ENCODE measurements at places on chromosomes 3 and 15.
A peak's percentile ranks its signal among the peaks of the same experiment; 100 is the strongest.

DNA sequence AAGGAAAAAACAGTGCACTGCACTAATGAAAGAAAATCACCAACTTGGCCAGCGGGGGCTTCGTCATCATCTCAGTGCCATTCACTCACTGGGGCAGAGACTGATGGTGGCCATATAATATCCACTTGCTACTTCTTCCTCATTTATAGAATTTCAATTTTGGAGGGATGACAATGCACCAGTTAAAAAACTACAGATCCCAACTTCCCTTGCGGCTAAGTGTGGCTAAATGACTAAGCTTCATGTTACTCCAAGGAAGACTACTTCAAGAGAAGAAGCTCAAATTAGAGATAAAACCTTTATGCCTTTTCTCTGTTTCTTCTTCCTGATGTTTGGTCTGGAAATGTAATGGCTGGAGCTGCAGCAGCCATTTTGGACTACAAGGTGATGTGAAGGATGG, 38.8 kb downstream of the NGLY1 start:
- DNase-seq, result no peak

DNA sequence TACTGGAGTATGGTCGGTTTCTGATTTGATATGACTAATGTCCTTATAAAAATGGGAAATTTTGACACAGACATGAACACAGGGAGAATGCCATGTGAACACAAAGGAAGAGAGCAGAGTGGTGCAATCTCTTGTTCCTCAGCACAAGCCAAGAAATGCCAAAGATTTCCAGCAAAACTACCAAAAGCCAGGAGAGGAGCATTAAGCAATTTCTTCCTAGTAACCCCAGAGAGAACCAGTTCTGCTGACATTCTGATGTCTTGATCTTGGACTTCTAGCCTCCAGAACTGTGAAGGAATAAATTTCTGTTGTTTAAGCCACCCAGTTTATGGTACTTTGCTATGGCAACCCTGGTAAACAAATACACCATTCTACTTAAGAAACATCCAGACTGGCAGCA, 227.8 kb upstream of the MRPL3 start:
- DNase-seq, result peak; percentile 62

DNA sequence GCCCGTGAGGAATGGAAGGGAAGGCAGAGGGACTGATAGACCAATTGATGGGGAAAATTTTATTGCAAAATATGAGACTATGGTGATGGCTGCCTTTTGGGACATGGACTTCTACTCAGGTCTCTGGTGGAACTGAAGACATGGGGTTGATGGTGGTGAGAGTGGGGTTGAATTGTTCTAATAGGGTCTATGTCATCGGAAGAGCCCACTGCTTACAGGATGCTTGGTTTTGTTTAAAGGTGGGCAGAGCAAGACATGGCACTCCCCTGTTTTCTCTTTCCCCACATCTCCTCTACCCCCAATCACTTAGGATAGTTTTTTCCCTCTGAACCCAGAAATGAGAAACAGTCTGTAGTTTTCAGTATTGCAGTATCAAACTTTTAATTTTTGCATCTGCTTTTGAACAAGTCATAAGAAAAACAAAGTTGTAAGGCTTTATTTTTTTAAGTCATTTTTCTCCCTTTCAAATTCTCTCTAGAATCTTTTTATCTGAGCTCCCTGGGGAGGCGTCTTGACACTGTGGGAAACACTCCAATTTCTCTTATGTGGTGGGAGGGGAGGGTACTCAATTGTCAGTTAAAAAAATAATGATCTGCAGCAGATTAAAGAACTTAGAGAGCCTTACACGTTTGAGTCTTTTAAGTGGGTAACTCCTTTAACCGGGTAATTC, 276.2 kb upstream of the TBC1D5 start:
- DNase-seq, result peak; percentile 22

- no peak for DNase-seq
Measured at GRCh38 chr15:65373163-65373651, 4.6 kb downstream of the IGDCC3 start.

DNA sequence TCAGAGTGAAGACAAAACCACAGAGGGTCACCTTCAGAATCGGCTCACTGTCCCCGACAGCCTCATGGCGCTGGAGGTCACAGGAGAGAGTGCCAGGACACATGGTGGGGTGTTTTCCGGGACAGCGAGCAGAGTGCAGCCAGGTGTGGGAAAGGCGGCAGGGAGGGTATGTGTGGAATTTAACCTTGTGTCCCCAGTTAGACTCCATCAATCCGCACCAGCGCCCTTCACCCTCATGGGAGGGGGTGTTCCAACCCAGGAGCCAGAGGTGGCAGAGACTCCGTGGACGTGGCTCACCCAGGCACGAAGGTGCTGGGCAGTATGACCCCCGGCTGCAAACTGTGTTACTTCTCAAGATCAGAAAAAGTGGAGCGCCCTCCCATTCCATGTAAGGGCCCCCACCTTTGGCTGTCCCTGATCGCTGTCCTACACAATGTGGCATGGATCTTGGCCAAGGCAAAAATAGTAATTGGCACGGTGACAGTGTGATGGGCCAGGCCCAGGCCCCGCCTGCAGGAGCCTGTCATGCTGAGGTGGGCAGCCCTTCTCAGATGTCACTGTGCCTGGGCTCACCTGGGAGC, 190.3 kb downstream of the XXYLT1 start:
- DNase-seq, result no peak

DNA sequence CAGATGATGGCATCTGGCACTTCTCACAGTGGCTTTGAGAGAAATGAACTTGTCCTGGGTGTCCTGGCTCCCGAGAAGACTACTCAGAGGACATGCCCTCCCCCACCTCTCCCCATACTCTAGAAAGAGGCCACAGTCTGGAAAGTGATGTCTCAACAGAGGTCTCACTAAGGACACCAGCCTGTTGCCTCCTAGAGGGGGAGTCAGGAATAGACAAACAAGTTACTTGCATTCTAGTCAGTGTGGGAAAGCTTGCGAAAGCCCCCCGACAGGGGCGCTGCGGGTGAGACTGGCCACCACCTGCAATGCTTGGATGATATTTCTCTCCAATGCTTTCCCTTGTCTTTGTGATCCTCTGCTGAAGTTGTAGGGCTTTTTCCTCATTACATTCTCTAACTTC, 17.2 kb downstream of the B4GALT4 start:
- DNase-seq, result no peak

DNA sequence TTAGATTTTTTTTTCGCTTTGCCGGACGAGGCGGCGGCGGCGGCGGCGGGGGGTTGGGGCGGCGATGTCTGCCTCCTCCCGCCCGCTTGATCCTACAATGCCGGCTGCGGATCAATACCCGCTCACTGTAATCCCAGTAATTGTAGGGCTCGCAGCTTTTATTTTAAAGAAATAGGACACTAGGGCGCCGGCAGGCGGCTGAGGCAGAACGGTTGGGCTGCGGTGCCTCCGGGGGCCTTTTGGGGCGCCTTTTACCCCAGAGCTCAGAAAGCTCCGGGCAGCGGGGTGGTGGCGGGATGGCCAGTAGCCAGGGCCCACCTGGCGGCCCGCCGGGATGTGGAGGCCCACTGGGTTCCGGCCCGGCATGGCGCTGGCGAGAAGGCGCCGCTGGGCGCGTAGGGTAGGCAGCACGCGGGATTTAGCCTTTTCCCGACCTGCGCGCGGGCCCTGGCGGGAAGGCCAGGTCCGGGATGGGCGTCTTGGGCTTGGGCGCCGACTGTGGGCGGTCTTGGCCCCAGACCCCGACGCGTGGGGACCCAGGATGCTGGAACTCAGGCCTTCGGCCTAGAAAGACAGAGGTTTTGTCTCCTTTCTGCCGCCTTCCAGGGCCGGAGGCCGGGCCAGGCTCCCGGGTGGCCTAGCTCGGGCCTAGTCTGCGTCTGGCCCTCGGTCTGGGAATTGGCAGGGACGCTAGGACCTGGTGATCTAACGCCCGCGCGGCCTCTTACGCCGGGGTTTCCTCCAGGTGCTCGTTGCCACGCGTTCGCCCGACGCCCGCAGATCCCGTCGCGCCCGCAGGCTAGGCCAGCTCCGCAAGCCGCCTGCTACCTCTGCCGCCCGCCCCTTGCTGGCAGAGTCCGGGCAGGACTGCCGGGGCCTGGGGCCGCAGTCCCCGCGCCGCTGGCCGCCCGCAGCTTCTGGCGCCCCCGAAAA, 15.5 kb upstream of the ONECUT1 start:
- DNase-seq, result no peak

- no peak for DNase-seq
Measured at GRCh38 chr15:55694652-55695150, 48.3 kb downstream of the PRTG start.

DNA sequence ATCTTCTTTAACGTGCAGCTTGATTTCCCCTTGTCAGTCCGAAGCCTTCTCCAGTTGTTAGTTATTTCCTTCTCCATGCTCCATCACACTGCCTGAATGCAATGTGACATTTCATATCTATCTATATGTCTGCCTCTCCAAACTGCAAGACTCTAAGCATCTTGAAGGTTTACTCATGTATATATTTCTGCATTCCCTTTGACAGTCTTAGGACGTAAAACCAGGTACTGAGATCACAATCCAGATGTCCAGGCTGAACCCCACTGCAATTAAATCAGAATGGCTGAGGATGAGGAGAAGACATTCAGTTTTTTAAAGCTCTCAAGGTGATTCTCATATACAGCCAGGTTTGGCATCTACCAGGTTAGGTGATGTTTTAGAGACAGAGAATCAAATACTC, 6.1 kb upstream of the SATB1 start:
- no peak for DNase-seq

GRCh38 chr15:42584031-42584765, 8.8 kb downstream of the STARD9 start:
- no peak for DNase-seq
